ENCODE measurements at places on chromosomes 7 and 10. TPM values are rescaled to one million over a fixed set of nuclear protein-coding genes. Genes with fewer than 3 reads are reported as not detected.

DNA sequence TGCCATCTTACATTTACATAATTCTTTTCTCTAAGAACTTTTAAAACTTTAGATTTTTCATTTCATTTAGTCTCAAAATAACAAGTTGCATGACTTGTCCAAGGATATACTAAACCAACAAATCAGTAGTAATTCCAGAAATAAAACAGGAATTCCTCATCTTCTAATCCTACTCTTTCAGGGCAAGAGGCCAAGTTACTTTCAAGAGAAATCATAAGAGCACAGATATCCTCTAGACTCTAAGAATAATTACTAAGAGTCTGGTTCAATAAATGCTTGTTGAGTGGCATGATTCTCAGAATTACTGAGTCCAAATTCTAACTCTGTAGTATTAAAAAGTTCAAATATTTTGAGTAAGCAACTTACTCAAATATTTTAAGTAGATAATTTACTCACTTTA is 12.9 kb downstream of the PDZD8 start:
- DNase-seq: no peak

- DNase-seq: peak; percentile 56
Observed at GRCh38 chr7:143408686-143409561, at the start of gene EPHA1. EPHA1 (minus strand) TSS chr7:143408856; CDS start chr7:143408805, 51 bp downstream.

GRCh38 chr7:68433462-68434070 is 1164.7 kb upstream of the AUTS2 start:
- no peak for DNase-seq

GRCh38 chr10:25049966-25050365 is 33.6 kb downstream of the THNSL1 start:
- no peak for DNase-seq

DNA sequence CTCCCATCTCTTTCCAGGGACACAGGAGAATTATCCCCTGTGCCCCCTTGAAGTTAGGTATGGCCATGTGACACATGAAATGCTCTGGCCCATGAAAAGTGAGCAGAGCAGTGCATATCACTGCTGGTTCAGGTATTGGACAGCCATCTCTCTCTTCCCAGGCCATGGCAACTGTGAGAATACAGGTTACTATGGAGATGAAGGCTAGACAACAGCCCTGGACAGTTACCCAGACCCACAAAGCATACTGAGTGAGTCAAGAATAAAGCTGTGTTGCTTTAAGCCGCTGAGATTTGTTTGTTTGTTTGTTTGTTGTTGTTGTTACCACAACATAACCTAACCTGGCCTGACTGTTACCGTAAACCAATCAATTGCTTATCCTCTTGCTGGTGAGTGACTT is 722.3 kb downstream of the KCNMA1 start:
- no peak for DNase-seq

DNA sequence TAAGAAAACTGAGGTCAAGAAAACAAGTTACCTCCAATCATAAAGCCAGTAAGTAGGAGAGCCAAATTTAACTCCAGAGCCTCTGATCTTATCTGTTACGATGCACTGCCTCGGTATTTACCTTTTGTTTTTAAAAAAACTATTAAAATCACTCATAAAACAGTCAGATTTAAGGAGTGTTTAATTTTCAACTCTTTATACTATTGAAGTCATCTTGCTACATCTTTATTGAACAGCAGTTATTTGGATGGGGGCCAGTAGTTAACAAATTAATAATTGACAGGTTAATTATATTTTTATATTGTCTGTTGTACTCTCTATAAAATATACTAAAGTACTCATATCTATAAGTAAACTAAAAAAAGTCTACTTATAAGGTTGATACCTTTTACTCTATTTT is 24.6 kb downstream of the ADIRF start:
- no peak for DNase-seq

GRCh38 chr7:94380264-94380663 is 14.4 kb upstream of the COL1A2 start:
- DNase-seq: no peak

DNA sequence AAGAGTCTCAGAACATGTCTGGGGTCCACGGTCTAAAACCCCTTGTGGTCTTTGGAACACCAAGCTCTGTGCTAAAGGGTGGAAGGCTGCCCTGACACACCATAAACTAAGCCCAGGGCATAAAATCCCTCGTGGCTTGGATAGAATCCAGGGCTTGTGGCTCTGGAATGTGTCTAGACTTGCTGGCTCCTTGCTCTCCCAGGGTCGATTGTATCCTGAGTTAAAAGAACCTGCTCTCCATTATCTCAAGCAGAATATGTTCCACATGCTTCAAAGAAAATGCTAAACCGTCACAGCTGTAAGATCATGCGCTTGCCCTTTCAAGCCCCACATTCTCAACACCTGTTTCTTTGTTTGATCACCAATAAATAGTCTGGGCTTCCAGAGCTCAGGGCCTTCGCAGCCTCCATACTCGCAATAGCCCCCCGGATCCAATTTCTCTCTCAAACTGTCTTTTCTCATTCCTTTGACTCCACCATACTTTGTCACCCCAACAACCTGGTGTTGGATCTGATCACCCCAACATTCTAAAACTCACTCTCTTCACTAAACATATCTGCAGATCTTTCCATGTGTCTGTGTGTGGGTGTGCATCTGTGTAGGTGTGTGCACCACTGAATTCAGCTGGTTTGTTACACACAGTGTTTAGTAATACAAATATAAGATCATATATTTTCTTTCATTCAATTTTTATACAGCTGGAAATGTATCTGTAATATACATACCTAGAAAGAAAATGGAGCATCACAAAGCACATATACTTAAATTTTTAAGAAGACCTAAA is 238.5 kb downstream of the ZMYND11 start:
- no peak for DNase-seq

DOCK1 gene
- total RNA-seq: 16.8 TPM

SLC13A4 gene
- not detected for total RNA-seq
